ENCODE measurements at places on chromosomes 3 and 15.

DNA sequence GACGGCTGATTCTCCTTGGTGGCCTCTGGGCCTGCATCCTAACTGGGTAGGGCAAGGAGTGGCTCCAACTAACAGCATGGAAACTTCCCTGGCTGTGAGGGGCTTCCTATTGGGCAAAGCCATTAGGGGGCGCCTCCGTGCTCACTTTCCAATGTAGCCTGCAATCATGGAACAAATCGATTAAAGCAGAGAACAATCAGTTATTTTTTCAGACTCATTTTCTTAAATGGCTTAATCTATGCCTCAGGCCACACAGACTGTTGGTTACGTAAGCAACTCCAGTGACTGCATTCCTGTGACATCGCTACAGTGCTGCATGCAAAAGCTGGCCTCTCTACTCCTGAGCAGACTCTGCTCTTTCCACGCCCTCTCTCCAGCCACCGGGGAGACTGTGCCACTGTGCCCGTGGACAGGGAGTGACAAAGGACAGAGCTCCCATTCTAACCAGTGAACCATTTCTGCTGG lies 278.9 kb downstream of the KLF13 start:
- no peak for DNase-seq

DNA sequence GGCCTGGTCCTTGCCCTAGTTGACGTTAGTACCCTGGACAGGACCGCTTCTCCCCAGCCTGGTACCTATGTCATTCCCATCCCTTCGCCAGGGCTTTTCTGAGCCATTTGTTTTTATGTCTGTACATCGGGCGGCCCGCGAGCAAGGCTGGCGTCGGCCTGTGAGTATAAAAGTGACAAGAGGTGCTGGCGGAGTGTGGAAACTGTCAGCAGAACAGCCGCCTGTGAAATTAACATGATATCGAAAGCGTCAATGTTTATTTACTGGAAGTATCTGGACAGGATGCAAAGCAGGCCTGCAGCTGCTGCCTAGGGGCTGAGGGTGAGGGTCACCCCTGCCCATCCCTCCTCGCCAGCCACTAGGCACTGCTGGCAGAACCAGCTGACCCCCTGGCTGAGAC lies 33.4 kb downstream of the LINGO1 start:
- no peak for DNase-seq

GRCh38 chr3:184386047-184386806 lies 6.4 kb downstream of the CHRD start:
- DNase-seq: no peak

GRCh38 chr15:100781061-100781960 lies 98.3 kb upstream of the ALDH1A3 start:
- DNase-seq: peak; percentile 2

- no peak for DNase-seq
Observed at GRCh38 chr3:138459619-138460535, 25.5 kb downstream of the ESYT3 start.

DNA sequence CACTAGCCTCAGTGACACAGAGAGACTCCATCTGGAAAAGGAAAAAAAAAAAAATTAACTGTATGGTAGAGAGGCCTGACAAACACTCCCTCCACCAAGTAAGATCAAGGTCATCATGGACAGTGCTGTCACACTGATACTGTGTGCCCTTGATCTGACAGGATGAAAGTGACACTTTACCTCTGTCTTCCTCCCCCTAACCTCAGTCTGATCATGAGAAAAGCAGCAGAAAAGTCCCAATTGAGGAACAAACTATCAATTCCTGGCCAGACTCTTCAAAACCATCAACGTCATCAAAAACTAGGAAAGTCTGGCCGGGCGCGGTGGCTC lies 26.7 kb downstream of the PGPEP1L start:
- no peak for DNase-seq

DNA sequence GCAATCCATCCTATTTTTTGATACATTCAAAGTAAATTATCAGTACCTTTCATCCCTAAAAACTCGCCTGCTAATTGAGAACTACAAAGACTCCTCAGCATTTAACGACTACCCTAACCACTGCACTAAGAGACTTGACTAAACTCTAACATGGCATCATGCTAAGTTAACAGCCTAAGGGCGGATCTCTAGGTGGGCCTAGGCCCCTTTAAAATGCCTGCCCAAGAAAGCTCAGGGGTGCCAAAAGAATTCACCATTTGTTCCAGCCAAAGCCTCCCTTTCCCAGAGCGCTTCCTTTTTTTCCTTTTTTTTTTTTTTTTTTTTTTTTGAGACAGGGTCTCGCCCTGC lies 568 bp upstream of the NEK4 start:
- DNase-seq: no peak

Data from GM10248 (cell line).